ENCODE measurements at places on chromosomes 11 and 22. TPM values are rescaled to one million over a fixed set of nuclear protein-coding genes. Genes with fewer than 3 reads are reported as not detected.

ARHGAP8 gene
- not detected for total RNA-seq

DTX4 gene
- 0.21 TPM for total RNA-seq

OR52A5 gene
- total RNA-seq = not detected

TYMP gene
- total RNA-seq = 0.10 TPM

OR10A2 gene
- total RNA-seq = not detected

OR52B6 gene
- not detected for total RNA-seq

GNG3 gene
- total RNA-seq = not detected

TRIM34 gene
- 13.8 TPM for total RNA-seq

MGAT3 gene
- total RNA-seq = 1.3 TPM

TRIM49 gene
- total RNA-seq = not detected

PATE4 gene
- total RNA-seq = not detected

BTBD18 gene
- not detected for total RNA-seq

GLB1L2 gene
- 4.7 TPM for total RNA-seq

TRIM48 gene
- total RNA-seq = not detected

GRCh38 chr11:44167046-44167445 lies 71.6 kb downstream of the EXT2 start:
- DNase-seq = no peak

- DNase-seq = no peak
Observed at GRCh38 chr11:118291477-118292135, 12.9 kb upstream of the CD3E start.

- DNase-seq = no peak
Observed at GRCh38 chr11:123537726-123538125, 107.7 kb downstream of the GRAMD1B start.

DNA sequence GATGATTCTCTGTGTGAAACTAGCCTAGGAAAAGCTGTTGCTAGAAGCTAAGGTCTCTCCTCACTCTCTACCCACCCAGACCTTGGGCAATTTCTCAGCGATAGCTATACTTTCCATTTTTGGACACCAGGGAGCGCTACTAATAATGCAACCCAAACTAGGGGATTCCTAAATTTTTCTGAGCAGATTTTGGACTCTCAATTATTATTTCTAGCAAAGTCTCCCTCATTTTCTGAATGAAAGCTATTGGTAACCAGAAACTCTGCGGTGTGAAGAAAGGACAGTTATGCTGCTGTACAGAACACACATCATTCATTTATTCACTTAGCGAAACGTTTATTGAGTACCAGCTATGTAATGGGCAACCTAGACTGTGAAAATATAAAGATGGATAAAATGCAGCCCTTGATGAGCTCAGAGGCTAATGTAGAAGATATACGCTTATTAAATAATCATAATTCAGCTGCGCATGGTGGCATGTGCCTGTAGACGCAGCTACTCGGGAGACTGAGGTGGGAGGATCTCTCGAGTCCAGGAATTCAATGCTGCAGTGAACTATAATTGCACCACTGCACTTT lies 6.1 kb upstream of the STIM1 start:
- peak; percentile 41 for DNase-seq

- no peak for DNase-seq
Observed at GRCh38 chr11:60880643-60881282, 13.4 kb downstream of the ZP1 start.

DNA sequence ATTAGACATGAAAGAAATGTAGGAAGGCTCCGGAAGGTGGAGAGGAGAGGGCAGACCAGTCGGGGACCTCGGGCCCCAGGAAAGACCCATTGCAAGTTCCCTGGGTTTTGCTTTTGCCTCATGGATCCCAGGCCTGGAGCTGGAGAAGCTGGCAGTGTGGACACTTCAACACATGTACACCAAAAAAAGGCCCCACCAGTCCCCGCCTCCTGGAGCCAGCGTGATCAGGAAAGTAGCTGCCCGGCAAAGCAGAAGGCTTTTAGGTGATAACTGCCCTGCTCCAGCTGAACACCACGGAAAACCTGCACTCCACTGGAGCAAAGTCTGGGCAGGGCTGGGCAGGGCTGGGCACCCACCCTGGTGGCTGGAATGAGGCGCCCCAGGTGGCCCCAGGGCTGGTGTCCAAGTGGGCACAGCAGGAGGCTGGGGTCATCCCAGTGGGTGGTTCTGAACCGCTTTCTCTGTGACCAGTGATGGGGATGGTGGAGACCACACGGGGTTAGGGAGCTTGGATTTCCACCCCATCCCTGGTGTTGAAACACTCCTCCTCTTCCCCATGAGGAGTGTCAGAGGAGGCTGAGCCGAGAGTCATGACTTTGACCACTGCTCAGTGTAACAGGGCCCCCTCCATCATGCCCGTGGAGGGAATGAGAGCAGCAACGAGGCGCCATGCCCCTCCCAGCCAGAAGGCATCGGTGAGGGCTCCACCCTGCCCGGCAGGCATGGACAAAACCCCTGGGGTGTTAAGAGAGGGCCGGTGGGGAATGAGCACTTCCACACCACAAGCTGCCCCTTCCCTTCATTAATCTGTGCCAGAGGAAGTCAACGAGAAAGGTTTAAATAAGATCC lies 16.9 kb upstream of the MUC5AC start:
- DNase-seq = no peak

- DNase-seq = no peak
Observed at GRCh38 chr11:76903325-76903724, 42.6 kb downstream of the ACER3 start.

- DNase-seq = peak; percentile 55
Observed at GRCh38 chr11:13120691-13121090, 111.6 kb downstream of the RASSF10 start.

DNA sequence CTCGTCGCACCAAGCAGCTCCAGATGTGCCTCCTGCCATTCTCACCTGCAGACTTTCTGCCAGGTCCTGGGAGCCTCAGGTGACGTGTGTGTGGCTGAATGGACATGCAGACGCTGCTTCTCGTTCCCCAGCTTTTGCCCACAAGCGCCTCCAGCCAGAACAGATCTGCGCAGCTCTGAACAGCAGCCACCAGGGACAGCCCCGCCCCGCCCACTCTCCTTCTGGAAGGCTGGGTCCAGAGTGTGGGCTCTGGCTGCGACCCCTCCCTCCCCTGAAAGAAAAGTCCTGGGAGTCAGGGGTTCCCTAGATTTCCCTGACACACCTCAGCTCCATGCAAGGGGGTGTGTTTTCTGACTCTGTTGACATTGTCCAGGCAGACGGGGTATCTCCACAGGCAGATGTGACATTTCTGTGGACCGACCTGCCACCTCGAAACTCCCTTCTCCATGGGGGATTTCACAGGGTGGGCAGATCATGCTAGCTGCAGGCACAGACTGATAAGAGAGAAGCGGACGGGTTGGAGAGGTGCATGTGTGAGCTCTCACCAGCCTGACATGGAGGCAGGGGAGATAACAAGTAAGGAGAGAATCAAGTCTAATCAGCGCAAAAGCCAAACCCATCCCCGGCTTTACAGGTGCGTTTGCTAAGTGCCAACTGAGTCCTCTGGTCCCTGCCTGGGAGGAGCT lies 19.8 kb downstream of the SLCO2B1 start:
- DNase-seq = no peak

- DNase-seq = peak; percentile 40
Observed at GRCh38 chr11:67119585-67120391, 725 bp downstream of the KDM2A start.

DNA sequence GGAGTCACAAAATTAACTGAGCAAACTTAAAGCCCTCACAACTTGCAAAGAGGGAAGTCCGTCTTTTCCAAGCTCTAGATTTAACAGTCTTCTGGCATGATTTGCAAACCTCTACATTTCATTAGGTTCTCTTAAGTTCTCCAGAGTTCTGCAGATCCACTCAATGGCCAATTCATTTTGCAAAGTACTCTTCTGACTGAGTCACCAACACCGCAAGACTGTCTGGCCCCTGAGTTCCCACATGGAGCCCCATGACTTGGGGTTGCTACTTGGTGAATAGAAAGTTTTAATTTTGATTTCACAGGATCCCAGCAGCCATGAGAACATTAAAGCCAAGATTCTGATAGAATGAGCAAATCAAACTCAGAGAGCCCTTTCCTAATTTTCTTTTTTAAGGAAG lies 134.5 kb downstream of the PLEKHA7 start:
- no peak for DNase-seq

- DNase-seq = no peak
Observed at GRCh38 chr11:27679136-27680015, 20.9 kb downstream of the BDNF start.

GRCh38 chr11:113014262-113015097 lies 53.3 kb downstream of the NCAM1 start:
- no peak for DNase-seq

GRCh38 chr22:43554694-43555365 lies 143.0 kb downstream of the MPPED1 start:
- DNase-seq = no peak

DNA sequence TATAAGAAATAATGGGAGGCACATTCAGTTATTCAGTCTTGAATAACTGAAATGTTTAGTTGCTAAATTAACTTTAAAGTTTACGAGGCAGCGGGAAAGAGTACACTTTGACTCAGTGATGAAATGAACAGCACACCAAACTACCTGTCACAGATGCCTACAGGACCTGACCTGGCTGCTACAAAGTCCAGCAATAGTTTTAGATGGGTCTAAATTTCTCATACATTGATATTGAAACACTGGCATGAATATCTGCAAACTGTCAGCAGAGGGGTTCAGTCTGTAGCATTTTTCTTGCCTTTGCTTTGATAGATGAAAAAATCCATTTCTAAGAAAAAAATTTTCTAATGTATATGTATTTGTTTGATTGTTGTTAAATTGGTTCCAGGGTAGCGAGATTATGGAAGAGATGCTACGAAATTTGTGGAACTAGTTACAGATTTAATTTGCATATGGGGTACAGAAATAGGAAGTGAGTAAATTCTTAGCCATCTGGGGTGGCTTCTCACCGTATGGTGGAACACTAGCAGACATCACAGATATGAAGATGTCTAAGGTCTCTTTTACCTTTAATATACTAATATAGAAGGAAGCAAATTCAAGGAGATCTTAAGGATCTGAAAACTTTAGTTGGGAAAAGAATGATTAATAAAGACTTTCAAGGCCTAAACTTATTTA lies 20.8 kb upstream of the GAB2 start:
- DNase-seq = no peak

GRCh38 chr11:126821827-126822226 lies 178.7 kb downstream of the KIRREL3 start:
- no peak for DNase-seq

DNA sequence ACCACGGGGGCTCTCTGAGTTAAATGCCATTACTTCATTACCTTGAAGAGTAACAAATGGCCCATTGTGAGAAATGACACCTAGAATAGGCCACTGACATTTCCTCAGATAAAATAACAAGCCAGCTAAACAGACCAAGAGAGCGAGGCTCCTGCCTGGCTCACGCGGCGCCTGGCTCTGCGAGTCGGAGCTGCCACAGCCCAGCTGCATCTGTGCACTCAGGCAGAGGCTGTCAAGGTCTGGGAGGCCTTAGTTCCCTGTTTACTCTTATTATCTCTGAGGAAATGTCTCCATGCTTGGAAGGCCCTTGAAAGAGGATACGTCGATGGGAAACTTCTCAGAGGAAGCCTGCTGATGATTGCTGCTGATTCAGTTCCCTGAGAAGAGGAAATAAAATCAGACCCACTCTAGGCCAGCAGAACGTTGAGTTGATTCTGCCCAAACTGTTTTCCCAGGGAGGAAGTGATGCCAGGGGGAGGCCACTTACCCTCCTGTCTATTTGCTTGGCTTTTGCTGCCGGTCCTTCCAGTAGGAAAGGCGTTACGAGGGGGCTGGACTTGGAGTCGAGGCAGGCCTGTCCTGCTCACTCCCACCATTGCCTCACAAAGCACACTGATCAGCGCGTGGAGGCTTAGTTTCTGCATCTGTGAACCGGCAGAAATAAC lies 208.8 kb downstream of the TBC1D22A start:
- no peak for DNase-seq

DNA sequence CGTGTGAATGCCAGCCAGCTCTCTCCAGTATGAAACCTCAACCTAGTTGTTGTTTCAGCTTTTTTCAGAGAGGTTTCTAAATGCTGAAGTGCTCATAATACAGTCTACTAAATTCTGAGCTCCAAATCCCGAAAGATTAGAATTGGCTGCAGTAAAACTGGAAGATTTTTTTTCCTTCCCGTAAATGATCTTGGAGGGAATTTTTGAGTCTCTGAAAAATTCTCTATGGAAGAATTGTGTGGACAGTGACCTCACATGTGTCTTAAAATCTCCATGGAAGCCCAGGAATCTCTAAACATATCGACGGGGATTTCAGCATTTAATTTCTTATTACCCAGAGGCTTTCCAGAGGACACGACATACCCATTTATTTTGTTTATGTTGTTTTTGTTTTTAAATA lies 1499.2 kb downstream of the LRRC4C start:
- DNase-seq = no peak

- no peak for DNase-seq
Observed at GRCh38 chr11:120389693-120390584, 53.7 kb downstream of the ARHGEF12 start.

DNA sequence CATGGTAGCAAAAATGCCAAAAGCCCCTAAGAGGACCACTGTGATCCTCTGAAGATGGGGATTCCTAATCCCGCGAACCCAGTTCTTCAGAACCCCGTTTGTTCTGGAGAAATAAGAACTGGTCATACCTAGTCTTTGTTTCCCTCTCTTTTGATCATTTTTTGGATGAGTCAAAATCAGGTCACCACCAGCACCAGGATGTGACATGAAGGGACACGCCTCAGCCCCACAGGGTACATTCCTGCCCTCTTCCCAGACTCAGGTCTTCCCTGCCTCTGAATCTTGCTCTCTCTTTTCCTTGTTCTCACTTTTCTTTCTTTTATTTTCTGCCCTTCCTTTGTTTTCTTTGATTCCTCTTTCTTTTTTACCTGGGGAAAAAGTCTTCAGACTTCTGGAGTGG lies 14.6 kb upstream of the ANO1 start:
- DNase-seq = peak; percentile 13

- DNase-seq = no peak
Observed at GRCh38 chr11:82992223-82992622, 79.5 kb downstream of the RAB30 start.

GRCh38 chr22:44291674-44292360 lies 20.9 kb downstream of the SHISAL1 start:
- DNase-seq = peak; percentile 6

GRCh38 chr11:78465169-78465942 lies 47.7 kb upstream of the GAB2 start:
- no peak for DNase-seq

- DNase-seq = no peak
Observed at GRCh38 chr11:32044158-32044863, 46.6 kb upstream of the RCN1 start.

DNA sequence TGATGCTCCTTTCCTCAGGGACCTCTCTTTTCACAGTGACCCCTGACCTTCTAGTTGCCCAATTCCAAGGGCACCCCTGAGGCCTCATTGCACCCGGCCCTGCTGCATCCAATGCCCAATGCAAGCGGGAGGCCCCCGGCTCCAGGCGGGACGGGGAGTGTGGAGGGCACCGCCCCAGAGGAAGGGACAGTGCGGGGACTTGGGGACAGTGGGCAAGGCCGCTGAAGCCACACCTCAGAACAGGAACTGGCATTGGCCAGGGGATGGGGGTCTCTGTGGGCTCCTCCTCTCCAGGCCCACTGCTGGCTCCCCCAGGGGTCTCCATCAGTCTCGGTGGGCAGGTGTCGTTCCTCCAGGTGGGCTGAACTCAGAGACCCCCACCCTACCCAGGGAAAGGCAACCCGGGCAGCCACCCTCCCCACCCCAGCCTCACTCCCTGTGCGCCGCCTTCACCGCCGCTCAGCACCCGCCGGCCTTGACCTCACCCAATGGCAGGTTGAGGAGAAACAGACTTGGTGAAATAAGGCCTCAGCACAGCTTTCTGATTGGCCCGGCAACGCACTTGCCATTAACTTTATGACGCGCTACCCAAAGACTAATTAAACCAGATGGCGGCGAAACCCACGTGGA lies 1312.0 kb downstream of the BRD1 start:
- no peak for DNase-seq

Data from A172 (cell line).